NCI-H1105 (cell line): ENCODE measurements at places on chromosomes 2 and 18.

DNA sequence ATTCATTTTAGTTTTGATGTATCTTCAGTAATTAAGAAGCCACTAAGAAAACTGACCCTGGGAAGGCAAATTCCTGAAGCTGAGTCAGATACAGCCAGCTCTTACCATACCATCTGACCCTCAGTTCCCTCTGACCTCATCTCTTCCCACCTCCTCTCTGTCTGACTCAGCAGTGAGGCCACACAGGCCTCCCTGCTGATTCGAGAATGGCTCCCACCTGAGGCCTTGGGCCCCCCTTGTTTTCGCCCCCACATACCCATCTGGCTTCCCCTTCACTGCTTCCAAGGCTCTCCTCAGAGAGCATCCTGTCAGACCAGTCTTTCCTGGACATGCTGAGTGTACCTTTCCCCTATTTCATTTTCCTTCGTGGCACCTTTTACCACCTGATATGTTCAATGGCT, 71.0 kb upstream of the CYP1B1 start:
- DNase-seq = no peak

DNA sequence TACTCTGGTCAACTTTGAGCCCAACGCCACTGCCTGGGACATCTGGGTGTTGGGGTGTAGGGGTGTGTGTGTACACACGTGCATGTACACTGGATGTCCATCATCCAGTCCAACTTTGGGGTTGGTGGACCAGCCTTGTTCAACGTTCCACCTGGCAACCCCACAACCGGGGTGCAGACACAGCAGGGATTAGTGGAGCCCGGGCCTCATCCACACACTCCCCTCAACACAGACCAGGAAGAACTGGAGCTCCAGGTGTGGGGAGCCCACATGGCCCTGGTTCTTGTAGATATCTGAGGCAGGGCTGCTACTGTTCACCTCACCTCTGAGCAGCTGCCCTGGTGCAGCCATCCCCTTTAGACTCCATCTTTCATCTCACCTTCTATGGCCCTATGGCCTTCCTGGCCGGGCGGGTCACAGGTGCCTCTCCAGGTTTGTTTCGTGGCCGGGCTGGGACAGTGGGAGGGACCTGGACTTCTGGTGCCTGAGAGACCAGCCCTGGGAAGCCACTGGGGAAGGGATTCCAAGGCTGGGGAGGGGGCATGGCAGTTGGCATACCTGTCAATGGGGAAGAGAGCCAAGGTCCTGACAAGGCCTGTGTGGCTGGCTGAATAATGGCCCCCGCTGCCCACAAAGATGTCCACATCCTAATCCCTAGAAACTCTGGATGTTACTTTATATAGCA, 7.5 kb downstream of the NEU2 start:
- no peak for DNase-seq

- no peak for DNase-seq
These were observed 12.9 kb downstream of the ARPC2 start for GRCh38 chr2:218229851-218230250.

DNA sequence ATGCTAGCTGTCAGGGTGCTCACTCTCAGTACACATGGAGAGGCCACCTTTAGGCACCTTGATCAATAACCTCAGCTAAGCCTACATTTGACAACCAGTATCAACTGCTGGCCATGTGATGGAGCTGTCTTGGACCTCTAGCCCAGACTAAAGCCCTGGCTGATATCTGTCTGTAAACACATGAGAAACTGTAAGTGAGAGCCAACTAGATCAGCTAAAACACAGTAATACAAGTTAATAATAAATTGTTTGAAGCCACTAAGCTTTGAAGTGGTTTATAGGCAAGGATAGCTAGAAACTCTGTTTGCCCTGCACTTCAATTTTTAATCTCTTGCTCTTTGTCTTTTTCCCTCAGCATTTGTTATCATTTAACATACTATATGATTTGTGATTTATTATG, 407.1 kb downstream of the SPAG16 start:
- DNase-seq = no peak

DNA sequence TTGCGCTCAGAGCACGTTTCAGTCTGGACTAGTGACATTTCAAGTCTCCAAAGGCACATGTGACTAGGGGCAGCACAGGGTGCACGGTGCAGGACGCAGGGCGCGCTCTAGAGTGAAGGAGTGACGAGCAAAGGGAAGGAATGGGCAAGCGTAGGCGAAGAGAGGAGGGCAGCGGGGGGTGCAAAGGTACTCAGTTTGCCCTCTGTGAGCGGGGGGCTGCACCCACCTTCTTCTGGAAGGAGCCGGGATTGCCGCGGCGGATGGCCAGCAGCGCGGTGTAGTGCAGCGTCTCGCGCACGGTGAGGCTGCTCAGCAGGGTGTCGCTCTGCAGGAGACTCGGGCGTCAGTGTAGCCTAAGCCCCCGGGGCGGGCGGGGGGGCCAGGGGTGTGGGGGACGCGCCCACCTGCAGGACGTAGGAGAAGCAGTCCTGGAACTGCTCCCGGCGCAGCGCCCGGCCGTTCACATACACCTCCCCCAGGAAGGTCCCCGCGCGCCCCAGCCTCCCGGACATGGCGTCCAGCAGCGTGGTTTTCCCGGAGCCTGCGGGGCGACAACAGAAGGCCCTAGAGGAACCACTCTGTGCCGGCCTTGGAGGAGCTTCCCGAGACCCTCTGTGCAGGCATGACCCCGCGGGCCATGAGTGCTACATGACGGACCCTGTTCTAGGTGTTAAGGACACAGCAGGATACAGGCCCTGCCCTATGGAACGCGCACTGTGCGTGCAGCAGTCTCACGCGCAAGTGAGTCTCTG, 6.9 kb downstream of the ABCG5 start:
- DNase-seq = peak; percentile 22

DNA sequence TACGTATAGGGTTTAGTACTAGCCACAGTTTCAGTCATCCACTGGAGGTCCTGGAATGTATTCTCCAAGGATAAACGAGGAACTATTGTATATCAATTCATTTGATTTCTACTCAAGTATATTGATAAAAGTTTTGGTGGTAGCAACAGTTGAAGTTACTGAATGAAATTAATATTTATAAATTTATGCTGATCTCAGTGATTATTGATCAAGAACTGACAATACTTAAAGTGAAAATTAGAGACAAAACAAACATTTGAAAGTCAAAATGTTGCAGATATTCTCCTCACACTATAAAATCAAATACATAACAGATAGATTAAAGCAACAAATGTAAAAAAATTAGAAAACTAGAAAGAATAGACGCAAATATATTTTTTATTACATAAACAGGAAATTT, 150.9 kb upstream of the SLC35G4 start:
- DNase-seq = no peak

DNA sequence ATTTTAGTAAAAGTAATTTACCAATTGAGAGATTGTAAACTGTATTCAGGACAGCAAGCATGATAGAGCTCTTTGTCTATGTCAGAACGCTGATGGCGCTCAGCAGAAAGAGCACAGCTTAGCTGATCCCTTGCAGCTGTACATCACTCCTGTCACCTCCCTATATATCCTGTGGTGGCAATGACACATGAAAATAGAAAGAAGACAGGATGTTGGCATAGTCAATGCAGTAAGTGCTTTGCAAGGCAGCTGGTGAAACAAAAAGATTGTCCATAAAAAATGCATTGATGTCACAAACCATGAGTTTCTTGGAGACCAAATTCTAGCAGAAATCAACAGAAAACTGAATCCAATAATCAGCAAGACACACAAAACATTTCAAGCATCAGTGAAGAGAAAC, 221.5 kb downstream of the RIT2 start:
- DNase-seq = no peak

GRCh38 chr18:32980896-32981295, 208.1 kb upstream of the KLHL14 start:
- no peak for DNase-seq

- no peak for DNase-seq
These were observed 47.7 kb downstream of the SPTBN1 start for GRCh38 chr2:54503828-54504227.

GRCh38 chr2:177545981-177546585, 153.5 kb downstream of the AGPS start:
- no peak for DNase-seq

DNA sequence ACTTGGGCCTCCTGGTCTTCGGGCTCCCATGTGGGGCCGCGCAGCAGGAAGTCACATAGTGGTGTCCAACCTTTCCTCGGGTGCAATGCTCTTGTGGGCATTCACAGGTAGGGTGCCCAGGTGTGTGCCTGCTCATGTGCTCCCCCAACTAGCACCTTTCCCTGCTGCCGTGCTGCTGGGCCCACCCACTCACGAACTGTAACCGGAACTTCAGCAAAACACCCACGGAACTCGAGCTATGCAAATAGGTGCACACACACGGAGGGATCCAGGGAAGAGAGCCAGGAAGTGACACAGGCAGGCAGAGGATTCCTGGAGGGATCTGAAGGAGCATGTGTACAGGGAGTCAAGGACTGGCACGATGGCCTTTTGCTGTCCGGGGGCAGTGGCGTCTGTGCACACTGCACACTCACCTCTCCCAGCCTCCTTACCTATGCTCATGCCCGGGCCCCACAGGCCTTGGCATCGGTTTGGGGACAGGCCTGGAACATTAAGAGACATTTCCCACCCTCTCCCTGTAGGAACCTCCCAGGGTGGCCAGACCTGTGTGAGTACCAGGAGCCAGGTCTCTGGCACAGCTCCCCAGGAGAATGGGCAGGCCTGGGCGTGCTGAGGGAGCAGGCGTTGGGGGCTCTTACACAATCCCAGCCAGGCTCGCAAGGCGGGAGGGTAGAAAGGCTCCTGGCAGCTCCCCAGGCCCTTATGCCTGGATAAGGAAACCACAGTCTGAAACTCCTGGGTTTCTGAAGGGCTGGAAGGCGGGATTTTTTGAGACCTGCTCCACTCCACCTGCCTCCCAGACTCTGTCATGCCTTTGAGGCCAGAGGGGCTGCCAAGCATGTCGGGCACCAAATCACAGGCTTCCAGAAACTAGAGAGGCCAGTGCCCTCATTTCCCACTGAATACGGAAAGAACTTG, 6.6 kb upstream of the PTMA start:
- peak; percentile 90 for DNase-seq

GRCh38 chr2:47259829-47260228, 104.7 kb upstream of the STPG4 start:
- no peak for DNase-seq

- DNase-seq = no peak
These were observed 7.8 kb upstream of the RAB31 start for GRCh38 chr18:9700261-9700796.

DNA sequence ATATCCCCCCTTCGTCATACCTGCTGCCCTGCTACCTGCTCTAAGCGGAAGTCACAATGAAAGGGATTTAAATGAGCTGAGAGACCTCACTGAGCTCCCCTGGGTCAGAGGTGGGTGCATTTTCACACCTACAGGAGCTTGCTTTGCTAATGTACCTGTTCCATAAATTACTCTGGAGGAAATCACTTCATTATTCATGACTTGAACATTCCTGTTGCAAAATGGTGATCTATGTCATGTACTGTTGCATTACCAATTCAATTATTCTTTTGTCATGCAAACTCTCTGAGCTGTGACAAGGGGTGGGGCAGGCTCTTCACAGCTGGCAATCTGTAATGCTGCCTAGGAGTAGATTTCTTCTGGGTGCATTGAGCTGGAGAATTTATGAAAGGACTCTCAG, 761.3 kb downstream of the TSN start:
- no peak for DNase-seq

- DNase-seq = no peak
These were observed 58.7 kb upstream of the SP3 start for GRCh38 chr2:174023591-174024523.

- DNase-seq = no peak
These were observed 4.8 kb downstream of the IL1F10 start for GRCh38 chr2:113072584-113072983.

DNA sequence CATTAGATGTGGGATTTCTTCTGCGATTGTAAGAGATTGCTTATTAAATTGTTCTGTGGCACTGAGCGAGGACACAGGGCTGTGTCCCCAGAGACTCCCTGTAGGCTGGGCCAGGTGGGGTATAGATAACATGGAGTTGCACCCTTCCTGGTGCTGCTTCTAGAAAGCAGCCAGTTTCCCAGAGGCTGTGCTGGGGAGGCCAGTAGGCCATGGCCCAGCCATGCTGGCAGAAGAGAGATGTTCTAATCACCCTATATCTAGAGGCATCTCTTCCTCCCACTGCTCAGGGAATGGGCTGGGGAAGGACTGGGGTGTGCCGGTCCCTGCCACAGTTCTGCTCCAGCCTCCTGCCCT, 66.9 kb downstream of the HS1BP3 start:
- DNase-seq = no peak

DNA sequence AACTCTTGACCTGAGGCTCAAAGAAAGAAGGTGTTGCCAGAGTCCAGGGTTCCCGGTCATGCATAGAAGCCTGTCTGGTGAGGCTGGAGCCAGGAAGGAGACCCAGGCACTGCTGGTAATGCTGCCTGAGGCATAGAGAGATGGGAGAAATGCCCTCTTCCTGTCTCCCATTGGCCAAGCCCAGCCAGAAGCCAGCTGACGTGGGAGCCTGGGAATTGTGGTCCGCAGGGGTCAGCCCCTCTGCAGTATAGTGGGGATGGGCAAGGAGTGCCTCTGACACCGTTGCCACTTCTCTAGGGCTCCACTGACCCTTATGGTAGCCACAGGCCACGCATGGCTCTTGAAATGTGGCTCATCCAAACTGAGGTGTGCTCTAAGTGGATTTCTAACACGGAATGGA, 95.7 kb downstream of the CTIF start:
- DNase-seq = no peak

DNA sequence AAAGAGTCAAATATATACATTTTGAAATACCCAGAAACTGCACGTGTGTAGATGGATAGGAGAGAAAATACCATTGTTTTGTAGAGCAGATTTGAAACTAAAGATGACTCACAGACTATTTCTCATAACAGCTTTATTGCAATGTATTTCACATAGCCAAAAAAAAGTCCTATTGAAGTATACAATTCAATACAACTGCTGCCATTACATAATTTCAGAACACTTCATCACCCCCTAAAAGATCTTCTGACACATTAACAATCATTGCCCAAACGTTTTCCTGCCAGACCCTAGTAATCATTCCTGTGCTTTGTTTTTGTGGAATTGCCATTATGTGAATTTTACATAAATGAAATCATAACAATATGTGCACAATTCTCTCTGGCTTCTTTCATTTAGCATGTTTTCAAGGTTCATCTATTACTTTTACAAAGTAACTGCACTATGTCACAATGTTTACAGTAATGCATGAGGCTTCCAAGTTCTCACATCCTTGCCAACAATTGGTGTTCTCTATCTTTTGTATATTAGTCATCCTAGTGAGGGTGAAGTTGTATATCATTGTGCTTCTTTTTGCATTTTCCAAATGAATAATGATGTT, 378.6 kb upstream of the CWC22 start:
- DNase-seq = no peak

- no peak for DNase-seq
These were observed 91.0 kb downstream of the MAPRE2 start for GRCh38 chr18:35132021-35132902.

DNA sequence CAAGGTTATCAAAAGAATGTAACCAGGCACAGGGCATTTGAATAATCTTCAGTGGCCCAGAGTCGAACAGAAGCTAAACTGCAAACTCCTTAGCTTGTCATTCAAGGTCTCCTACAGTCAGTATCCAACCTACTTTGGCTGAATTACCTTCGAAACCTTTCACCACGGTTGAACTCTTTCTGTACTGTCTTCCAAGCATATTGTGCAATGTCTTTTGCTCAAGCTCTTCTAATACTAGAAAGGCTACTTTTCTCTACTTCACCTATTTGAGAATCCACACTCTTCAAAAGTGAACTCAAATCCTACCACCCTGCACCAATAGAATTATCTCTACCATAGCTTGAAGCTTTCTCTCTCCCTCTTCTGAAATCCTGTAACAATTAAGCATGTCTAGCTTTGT, 142.9 kb downstream of the NR4A2 start:
- no peak for DNase-seq
